ENCODE measurements at places on chromosomes 13 and 19.

GRCh38 chr19:38120471-38121025 is 103.5 kb downstream of the DPF1 start:
- DNase-seq, result no peak

- DNase-seq, result no peak
Observed at GRCh38 chr13:68214691-68215415, 984.7 kb upstream of the PCDH9 start.

GRCh38 chr19:54137699-54138488 is at the start of gene CNOT3:
Gene CNOT3 (plus strand): TSS chr19:54137762. CDS start chr19:54142979, 5,217 bp downstream.
- DNase-seq, result no peak

- DNase-seq, result peak; percentile 74
Observed at GRCh38 chr19:38729653-38730469, 14.4 kb downstream of the CAPN12 start.

- DNase-seq, result no peak
Observed at GRCh38 chr13:41418027-41418426, 39.3 kb upstream of the RGCC start.

DNA sequence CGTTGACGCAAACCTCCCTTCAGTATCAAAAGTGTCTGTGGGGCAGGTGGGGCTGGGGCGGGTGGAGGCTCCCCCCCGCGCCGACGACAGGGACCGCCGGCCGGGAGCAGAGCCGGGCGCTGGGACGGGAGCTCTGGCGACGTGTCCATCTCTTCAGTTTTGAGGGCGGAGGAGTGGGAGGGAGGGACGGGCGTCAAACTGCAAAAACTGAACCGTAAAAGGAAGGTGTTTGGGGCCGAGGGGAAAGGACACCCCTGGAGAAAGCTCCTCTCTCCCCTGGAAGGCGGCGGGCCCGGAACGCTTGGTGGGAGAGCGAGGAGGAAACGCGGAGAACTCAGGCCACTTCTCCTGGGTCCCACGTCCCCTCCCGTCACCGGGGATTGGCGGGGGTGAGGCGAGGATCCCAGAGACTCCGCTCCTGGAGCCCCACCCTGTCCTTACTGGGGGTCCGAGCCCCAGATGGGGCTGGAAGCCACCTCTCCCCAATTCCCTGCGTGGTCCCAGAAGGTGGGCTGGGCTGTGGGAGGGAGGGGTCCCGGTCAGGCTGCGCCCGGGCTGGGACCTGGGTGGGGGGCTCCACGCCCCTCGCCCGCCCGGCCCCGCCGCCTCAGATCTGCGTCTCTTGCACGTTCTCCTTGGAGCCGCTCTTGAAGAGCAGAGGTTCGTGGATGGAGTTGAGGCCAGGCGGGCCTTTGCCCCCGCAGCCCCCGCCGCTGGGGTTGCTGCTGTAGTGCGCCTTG is 3.4 kb upstream of the ASPDH start:
- no peak for DNase-seq

DNA sequence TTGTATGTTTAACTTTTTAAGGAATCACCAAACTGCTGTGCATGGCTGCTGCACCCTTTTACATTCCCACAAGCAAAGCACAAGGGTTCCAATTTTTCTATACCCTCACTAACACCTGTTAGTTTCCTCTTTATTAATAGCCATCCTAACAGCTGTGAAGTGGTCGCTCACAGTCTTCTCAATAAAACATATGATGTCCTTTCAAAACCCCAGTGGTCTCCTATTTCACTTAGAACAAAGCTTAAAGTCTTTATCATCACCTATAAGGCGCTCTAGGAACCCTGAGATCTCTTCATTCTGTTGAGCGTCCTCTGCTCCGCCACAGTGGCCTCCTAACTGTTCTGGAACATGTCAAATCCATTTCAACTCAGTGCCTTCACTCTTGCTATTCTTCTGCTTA is 400.5 kb downstream of the KLF12 start:
- no peak for DNase-seq

DNA sequence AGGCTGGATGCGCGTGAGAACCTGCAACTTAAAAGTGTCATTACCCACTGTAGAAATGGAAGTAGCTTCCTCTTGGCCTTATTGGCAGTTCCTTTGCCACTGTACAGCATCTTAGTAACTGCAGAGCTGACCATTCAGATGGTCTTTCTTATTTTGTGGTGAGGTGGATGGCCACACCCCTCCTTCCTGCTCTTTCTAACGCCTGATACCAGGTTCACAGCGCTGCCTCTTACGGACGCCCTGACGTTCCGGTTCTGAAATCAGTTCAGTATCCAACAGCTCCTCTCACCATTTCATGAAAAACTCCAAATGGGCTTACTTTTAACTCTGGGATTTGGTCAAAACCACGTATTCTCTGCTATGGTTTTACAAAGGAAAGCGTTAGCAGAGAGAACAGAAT is 134.6 kb downstream of the ATP11A start:
- no peak for DNase-seq

DNA sequence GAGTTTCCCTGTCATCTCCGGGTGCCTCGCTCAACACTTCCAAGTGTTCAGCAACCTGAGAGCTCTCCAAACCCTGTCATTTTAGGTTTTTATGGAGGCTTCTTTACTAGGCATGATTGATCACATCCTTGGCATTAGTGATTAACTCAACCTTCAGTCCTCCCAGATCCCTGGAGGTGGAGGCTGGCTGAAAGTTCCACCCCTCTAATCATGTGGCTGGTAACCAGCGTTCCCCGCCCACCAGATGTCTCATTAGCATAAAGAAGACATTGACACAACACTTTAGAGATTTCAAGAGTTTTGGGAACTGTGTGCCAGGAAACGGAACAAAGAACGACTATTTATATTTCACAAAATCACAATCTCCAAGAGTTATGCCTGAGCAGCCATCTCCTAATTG is 71.1 kb upstream of the RGCC start:
- DNase-seq, result no peak

DNA sequence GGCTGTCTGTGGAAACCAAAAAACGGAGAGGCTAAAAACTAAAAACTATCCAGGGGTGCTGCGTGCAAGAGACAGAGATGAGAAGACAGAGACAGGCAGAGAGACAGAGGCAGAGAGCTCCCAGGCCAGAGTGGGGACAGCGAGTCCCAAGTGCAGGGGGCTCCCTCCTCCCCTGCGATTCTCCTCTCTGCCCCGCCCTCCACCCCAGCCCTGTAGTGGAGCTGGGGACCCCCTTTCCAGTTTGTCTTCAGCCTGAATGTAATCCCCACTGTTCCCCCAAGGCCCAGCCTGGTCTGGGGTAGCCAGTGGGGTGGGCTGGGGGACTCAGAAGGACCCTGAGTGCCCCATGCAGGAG is 2.0 kb downstream of the NFIC start:
- DNase-seq, result no peak

GRCh38 chr19:47445937-47446402 is 25.7 kb downstream of the SLC8A2 start:
- DNase-seq, result peak; percentile 93

- DNase-seq, result no peak
Observed at GRCh38 chr13:86846501-86846900, 824.7 kb upstream of the SLITRK5 start.

DNA sequence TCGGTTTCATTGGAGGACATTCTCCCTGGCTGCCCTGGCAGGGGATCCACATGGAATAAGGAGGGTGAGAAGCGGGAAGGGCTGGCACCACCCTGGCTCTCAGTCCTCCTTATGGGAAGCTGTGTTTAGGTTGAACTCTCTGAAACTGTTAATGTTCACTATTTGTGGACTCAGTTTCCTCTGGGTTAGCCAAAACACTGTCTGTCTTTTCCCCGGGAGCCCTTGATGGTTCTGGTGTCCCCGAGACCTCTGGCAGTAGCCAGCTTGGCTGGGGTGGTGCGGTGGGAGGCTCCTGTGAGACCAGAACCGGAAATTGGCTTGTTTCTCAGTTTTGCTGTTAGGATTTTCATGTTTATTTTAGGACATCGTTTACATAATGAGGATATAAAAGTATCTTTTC is 48.3 kb upstream of the TEX29 start:
- DNase-seq, result no peak

- DNase-seq, result no peak
Observed at GRCh38 chr19:6270822-6271221, 9.0 kb downstream of the MLLT1 start.

DNA sequence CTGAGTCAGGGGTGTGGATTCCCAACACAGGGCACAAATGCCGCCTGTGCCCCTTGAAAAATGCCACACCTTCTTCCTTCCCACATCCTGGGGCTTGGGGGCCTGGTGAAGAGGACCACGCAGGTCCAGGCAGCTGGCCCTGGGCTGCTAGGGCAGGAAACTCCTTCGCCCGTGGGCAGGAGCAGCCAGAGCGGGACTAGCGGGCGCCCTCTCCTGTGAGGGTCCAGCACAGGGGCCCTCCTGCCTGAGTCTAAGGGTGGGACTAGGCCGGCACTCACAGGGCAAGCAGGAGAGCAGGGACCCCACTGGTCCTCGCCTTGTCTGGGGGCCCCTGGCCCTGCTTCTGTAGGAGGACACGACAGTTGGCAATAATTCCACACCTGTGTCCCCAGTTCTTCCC is 7.5 kb upstream of the CEBPA start:
- no peak for DNase-seq

DNA sequence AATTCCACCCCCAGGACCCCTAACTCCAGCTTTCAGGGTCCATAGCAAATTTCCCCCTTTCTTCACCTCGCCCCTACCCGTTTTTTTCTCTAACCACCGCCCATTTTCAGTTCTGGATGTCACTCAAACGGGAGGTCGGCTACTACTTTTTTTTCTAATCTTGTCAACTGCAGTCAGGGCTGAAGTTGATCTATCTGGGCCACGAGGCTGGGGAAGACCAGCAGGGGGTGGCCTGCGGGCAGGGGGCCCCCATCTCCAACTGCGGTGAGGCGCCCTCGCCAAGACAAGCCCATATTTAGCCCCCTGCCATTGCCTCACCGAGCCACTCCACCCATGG is 748 bp downstream of the LHFPL6 start:
- no peak for DNase-seq

DNA sequence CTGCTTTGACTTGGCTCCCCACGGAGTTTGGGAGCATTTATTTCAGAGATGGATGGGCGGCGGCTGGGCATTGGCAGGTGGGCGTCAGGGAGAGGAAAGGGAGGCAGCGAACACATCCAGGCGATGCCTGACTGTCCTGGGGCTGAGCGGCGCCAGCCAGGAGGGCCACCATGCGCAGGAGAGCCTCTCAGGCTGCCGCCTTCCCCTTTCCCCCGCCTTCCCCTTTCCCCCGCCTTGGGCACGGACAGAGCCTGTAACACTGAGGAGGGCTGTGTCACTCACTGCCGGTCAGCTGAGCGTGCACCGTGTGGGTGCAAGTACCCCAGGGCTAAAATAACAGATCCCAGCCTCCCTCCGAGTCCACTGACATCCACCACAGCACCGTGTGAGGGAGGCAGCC is 11.4 kb downstream of the MCF2L start:
- no peak for DNase-seq

DNA sequence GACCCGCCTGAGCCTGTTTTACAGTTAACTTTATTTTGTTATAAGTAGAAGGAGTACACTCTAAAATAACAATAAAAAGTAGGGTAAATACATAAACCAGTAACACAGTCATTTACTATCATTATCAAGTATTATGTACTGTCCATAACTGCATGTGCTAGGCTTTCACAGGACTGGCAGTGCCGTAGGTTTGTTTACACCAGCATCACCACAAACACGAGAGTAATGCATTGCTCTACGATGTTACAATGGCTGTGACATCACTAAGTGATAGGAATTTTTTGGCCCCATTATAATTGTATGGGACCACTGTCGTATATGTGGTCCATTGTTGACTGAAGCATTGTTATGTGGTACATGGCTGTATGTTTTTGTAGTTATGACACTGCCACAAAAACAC is 41.3 kb upstream of the SLC7A9 start:
- no peak for DNase-seq
